ENCODE measurements at places on chromosomes 16 and 17. TPM values are rescaled to one million over a fixed set of nuclear protein-coding genes. Genes with fewer than 3 reads are reported as not detected.

NOTUM gene
- total RNA-seq = 1.8 TPM

MYH13 gene
- 0.57 TPM for total RNA-seq

GRCh38 chr16:86960266-86960665 is 356.9 kb downstream of the C16orf95 start:
- no peak for DNase-seq

- no peak for DNase-seq
These were observed 1.3 kb downstream of the PSMD12 start for GRCh38 chr17:67364847-67365737.

QPRT gene
- 51.9 TPM for total RNA-seq

LITAF gene
- total RNA-seq = 49.8 TPM

- DNase-seq = no peak
These were observed 65.2 kb upstream of the ZNF469 start for GRCh38 chr16:88317613-88317965.

DNA sequence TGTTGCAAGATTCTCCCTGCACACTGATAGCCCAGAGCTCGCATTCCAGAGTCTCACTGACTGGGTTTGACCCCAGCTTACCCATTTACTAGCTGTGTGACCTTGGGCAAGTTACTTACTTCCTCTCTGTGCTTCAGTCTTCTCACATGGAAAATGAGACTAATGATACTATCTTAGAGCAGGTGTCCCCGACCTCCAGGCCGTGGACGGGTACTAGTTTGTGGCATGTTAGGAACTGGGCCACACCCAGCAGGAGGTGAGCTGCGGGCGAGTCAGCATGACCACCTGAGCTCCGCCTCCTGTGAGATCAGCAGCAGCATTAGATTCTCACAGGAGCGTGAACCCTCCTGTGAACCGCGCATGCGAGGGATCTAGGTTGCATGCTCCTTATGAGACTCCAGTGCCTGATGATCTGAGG is 15.8 kb downstream of the ANKFY1 start:
- no peak for DNase-seq

- DNase-seq = peak; percentile 92
These were observed 27.1 kb upstream of the IL21R start for GRCh38 chr16:27374804-27375425.

TMC7 gene
- 0.43 TPM for total RNA-seq

STH gene
- not detected for total RNA-seq

- no peak for DNase-seq
These were observed 541.9 kb upstream of the EEF2KMT start for GRCh38 chr16:5639531-5639930.
